NCI-H345 (cell line): ENCODE measurements at places on chromosomes 16 and 17.

- no peak for DNase-seq
These were observed 5.6 kb upstream of the THUMPD1 start for GRCh38 chr16:20747030-20747816.

GRCh38 chr16:87201052-87201451, 116.1 kb downstream of the C16orf95 start:
- DNase-seq, result no peak

DNA sequence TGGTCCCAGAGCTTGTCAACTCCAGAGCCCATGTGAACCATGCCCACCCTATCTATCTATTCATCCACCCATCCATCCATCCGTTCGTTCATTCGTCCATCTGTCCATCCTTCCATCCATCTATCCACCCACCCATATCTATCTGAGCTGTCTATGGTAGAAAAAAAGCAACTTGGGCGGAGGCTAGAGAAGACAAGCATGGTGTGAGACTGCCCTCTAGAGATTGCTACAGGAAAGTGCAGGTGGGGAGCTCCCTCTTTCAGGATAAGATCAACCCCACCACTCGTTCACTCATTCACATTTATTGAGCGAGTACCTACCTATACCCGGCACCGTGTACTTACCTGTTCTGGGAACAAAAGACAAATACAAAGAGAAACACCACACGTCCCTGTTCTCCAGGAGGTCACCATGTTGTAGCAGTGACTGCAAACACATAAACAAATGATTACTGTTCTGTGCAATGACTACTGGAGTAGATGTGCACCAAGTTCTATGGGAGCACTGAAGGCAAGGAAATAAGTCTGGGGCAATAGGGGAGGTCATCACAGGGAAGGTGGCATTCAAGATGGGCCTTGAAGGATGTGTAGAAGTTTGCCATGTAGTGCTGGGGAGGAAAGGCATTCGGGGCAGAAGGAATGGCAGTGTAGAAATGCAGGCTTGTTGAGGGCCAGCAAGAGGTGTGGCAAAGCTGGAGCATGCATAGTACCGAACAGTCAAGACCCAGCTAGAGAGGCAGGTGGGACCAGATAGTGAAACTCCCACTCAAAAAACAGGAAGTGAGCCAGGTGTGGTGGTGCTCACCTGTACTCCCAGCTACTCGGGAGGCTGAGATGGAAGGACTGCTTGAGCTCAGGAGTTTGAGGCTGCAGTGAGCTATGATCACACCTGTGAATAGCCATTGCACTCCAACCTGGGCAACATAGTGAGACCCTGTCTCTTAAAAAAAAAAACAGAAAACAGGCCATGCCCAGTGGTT, 13.4 kb upstream of the ATP5MC1 start:
- DNase-seq, result peak; percentile 75

- peak; percentile 82 for DNase-seq
These were observed 5.4 kb upstream of the ICAM2 start for GRCh38 chr17:64025732-64026294.

- DNase-seq, result no peak
These were observed 16.2 kb downstream of the CA4 start for GRCh38 chr17:60165971-60166370.

- no peak for DNase-seq
These were observed 39.5 kb upstream of the ATP2A3 start for GRCh38 chr17:4003501-4004421.

GRCh38 chr17:64117981-64118979, 11.7 kb downstream of the ERN1 start:
- peak; percentile 71 for DNase-seq

DNA sequence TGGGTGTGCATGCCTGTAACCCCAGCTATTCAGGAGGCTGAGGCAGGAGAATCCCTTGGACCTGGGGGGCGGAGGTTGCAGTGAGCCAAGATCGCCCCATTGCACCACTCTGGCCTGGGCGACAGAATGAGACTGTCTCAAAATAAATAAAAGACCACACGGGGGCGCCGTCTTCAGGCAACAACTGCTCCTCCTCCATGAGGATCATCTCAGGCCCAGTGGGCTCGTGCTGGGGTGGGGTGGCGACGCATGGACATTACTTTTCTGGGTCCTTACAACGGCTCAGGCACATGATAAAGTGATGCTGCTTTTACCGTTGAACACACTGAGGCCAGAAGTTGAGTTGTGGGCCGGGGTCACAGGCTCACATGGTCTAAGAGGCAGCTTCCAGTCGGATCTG, 56.2 kb downstream of the PRMT7 start:
- DNase-seq, result no peak

GRCh38 chr17:28878981-28879380, 18.6 kb downstream of the FLOT2 start:
- DNase-seq, result peak; percentile 12

DNA sequence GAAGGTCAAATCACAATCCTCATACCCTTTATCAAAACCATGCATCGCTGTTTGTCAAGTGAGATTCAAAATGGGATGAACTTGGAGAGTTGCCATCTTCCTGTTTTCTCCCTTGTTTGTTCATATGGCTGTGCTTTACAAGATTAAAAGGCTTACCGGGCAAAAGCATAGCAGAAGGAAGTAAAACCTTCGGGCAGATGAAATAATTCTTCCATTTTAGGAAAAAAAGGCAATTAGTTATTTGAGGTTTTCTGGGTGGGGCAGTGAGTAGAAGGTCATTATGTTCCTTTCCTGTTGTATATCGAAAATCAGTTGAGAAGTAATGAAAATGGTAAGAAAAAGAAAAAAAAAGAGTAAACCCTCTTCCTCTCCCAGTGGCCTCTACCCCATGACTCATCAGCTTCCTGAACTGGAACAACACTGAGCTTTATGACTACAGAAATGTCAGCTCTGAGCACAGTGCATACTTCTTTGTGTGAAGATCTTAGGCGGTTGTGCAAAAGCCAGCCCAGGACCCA, 369.2 kb downstream of the CDH13 start:
- peak; percentile 85 for DNase-seq

GRCh38 chr16:17994027-17994426, 342.5 kb downstream of the NPIPA8 start:
- no peak for DNase-seq

- DNase-seq, result peak; percentile 9
These were observed 16.3 kb downstream of the ANKFY1 start for GRCh38 chr17:4247361-4247970.

- no peak for DNase-seq
These were observed 50.1 kb downstream of the GTF3C1 start for GRCh38 chr16:27499659-27500055.

GRCh38 chr16:56675685-56676210, 6.1 kb downstream of the MT1H start:
- DNase-seq, result no peak

- no peak for DNase-seq
These were observed 4.7 kb downstream of the PRAC1 start for GRCh38 chr17:48717367-48718226.

DNA sequence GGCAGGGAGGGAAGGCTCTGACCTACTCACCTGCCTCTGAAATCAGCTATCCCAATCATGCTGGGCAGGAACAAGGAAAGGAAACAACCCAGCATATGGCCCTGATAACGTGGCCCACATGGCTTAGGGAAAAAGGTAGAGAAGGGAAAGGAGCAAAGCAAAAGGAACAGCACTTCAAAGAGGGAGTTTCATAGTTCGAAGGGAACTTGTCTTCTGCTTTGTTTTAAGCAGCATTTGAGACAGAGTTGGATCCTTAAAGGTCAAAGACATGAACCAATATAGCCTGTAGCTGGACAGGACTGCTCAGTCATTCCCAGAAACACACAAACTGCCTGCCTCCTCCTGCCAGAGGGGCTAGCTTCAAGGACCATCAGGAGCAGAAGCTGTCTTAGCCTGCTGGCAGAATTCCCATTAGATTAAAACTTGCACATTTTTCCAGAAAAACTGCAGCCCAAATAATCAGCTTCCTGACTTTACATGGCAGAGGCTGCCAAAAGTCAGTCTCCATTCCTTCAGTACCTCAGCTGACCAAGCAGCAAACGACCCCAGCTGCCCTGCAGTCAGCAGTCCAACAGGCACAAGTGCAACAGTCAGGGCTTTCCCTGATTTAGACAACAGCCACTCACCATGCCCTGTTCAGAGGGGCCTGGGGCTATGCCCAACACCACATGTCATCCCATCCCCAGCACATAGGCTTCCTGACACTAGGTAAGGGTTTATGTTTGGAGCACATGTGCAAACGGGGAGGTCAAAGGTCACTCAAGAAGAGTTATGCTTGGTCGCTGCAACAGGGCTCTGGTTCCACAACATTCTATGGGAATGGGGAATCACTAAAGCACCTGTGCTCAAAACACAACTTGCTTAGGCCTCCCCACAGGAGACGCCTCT, 32.5 kb downstream of the RANBP10 start:
- DNase-seq, result no peak

- DNase-seq, result peak; percentile 3
These were observed 1.2 kb upstream of the ZFPM1 start for GRCh38 chr16:88451586-88452481.

DNA sequence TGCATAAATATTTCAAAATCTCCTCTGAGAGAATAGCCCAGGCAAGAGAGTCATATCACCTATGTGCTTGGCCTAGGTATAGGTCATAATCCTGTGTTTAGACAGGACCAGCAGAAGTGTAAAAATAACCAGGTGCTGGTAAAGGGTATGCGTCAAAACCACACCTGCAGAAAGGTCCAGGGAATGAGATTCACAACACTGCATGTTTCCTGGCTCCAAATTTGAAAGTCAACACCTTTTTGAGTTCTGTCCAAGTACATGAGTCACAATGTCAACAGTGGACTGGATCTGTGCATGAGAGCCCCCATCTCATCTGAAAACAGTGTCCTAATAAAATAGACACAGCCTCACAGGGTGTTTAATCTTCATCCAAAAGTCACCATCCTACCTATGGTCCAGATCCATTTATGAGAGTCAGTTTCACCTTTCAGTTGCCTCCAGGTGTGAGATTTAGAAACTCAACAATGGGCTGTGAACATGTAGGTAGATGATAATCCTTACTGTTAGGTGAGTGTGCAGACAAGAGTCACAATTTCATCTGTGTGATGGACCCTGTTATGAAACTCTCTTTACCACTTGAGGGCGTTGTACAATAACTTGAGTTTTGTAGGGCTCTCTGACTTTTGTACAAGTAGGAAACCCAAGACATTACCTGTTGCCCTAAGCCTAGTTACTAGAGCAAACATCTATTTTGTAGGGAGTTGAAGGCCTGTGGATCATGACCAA, 2100.7 kb downstream of the TP53TG3F start:
- DNase-seq, result no peak

DNA sequence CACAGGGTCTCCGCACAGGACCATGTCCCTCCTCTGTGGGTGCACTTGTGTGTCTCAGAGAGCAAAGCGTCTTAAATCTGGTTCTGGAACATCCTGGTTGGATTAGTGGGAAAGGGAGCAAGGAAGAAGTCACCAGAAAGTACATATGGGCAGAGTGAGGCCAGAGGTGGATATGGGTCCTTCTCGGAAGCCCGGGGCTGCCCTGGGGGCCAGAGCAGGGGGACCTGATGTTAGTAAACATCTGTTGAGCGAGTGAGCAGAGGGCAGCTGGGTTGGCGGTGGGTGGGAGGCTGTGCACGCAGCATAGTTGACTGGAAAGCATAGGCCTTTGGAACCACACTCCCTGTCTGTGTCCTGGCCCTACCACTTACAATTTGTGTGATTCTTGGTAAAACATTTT, 22.7 kb downstream of the UNC13D start:
- DNase-seq, result no peak

DNA sequence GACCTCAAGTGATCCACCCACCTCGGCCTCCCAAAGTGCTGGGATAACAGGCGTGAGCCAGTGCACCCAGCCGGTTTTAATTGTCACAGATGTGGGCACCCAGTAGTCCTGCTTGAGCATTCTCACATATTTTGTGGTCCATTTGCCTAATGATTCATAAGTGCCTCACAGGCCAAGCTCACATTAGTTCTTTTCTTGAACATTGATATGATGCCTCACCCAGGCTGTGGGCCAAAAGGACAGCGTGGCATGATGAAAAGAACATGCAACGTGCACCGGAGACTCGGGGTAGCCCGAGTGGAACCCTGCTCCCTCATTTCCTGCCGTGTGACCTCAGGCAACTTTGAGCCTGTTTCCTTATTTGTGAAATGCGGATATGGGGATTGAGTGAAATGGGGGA, 181.9 kb downstream of the SNX29 start:
- DNase-seq, result no peak

DNA sequence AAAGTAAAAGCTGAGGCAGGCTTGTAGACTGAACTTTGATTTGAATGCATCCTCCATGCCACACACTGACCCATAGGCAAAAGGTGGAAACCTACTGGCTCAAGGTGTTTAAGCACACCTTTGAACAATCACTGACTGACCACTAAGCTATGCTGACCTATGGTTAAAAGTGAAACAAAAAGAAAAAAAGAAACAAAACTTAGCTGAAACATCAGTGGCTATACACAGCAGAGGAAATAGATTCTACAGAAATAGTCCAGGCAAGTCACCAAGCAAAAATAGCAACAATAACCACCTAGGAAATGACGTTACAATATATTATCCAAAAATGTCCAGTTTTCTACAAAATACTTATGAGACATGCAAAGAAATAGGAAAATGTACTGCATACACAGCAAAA, 60.2 kb downstream of the RPGRIP1L start:
- DNase-seq, result no peak

GRCh38 chr17:20920095-20920814, 122.6 kb downstream of the USP22 start:
- no peak for DNase-seq

GRCh38 chr17:57536289-57536688, 208.8 kb downstream of the CCDC182 start:
- DNase-seq, result no peak
